ENCODE measurements at places on chromosomes 12 and 14.

- no peak for DNase-seq
Measured at GRCh38 chr14:84065811-84066210, 1464.1 kb upstream of the FLRT2 start.

DNA sequence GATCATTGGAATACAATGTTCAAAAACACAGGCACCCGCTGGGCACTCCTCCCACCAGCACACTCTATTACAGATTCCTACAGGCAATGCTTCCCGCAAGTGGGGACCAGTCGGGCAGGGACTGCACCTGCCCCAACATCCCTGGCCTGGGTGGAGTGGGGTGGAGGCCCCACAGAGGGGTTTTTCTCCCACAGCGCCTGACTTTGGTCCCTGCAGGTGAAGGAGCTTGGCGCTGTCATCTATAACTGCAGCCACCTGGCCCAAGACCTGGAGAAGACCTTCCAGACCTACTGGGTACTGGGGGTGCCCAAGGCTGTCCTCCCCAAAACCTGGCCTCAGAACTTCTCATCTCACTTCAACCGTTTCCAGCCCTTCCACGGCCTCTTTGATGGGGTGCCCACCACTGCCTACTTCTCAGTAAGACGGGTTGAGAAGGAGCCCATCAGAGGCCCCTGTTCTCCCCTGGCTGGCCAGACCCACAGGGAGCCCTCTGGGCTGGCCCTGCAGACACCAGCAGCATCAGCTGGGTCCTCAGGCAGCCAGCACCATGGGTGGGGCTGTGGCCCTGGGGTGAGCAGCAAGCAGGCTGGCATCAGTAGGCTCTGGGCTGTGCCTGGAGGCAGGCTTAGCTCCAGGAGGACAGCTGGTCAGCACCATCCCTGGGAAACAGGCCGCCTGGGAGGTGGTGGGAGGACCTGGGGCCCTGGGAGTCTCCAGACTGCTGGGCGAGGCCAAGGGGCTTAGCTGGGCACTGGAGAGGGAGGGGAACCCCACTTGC, 6.0 kb downstream of the PLD4 start:
- DNase-seq, result no peak

- peak; percentile 54 for DNase-seq
Measured at GRCh38 chr14:64510825-64511671, 6.5 kb downstream of the ZBTB1 start.

GRCh38 chr12:16634786-16635185, 28.8 kb upstream of the LMO3 start:
- DNase-seq, result no peak

DNA sequence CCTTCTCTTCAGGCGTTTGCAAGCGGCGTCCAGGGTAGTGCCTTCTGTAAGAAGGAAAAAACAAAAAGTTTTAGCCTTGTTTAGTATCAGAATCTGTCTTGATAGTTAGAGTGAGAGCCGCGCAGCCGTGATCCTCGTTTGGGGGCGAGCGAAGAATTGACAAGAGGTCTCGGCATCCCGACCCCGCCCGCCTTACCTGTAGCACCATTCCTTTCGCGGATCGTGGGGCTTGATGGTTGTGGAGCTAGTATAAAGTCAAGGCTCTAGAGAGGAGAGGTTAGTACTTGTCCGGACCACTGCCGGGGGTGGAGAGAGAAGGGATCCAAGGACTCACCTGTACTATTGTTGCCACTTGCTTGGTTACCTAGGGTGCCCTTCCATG, 494 bp downstream of the TMTC3 start:
- peak; percentile 5 for DNase-seq

DNA sequence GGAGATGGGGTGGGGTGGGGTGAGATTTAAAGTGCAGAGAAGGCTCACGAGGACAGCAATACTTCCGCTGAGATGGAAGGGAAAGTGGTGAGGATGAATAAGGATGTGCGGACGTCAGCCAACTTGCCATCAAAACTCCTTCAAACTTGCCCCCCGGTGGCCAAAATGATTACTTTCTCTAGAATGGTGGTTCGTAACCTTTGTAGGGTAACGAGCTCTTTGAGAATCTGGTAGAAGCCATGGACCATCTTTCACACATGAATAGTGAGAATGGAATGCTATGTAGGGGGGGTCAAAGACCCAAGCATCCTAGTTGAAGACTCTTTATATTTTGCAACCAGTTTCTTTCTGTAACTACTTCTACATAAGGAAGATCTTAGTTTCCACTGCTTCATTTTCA, 245.9 kb upstream of the DDHD1 start:
- DNase-seq, result no peak

- DNase-seq, result no peak
Measured at GRCh38 chr12:113436993-113437728, 15.0 kb downstream of the SDSL start.

DNA sequence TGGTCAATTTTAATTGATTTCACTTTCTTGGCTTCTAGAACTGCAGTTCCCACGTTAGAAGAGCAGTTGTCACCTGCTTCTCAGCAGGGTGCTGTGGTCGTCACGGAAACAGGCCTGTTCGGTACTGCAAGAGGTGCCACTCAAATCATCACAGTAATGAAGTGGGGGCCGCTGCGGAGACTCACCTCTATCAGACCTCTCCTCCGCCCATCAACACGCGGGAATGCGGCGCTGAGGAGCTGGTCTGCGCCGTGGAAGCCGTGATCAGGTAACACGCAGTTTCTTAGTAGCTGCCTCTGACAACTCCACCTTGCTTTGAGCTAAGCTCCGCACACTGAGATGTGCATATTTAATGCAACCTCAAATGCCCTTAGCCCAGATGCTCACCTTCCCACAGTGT, 107.2 kb downstream of the UNC79 start:
- DNase-seq, result no peak

- DNase-seq, result no peak
Measured at GRCh38 chr14:60102389-60102788, 10.7 kb downstream of the PCNX4 start.

GRCh38 chr12:118357257-118358007, 15.3 kb downstream of the TAOK3 start:
- peak; percentile 34 for DNase-seq

GRCh38 chr12:70359458-70360197, 6.5 kb upstream of the KCNMB4 start:
- DNase-seq, result no peak

Measured in activated T-helper 1 cell treated with anti-CD3 and anti-CD28 coated beads, Interleukin-2, amount 50 U/mL, for 16 hours (primary cell).